ENCODE measurements at places on chromosomes 11 and 22.
A peak's percentile ranks its signal among the peaks of the same experiment; 100 is the strongest.

GRCh38 chr11:70584498-70585235 is 186.3 kb downstream of the CTTN start:
- no peak for DNase-seq

GRCh38 chr11:111272420-111272819 is 25.9 kb upstream of the POU2AF3 start:
- no peak for DNase-seq

- no peak for DNase-seq
Observed at GRCh38 chr11:79940165-79940564, 499.3 kb upstream of the TENM4 start.

GRCh38 chr11:63838150-63838677 is 696 bp upstream of the MARK2 start:
- DNase-seq: no peak

DNA sequence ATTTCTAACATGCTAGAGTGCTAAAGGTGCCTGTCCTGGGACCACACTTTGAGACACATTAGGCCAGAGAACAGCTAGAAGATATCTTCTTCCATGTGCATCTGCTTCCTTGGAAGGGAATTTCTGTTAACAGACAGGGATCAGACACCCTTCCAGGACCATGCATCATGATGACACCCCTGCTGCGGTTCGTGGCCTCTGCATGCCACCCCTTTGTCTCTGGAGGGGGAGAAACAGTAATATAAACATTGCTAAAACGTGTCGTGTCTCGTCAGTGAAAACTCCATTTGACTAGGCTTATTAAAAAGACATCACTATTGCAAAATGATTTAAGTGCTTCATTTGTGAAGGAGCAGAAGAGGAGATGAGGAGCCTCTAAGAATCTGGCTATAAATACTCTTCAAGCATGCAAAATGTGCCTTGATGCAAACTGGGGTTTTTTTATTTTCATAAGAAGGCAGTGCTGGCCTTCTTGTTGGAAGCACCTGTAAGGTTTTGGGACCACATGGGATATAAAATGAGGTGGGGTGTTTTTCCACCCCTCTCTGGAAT is 141.6 kb downstream of the MYO18B start:
- no peak for DNase-seq

GRCh38 chr22:24376586-24376985 is 50.8 kb upstream of the ADORA2A start:
- DNase-seq: no peak

DNA sequence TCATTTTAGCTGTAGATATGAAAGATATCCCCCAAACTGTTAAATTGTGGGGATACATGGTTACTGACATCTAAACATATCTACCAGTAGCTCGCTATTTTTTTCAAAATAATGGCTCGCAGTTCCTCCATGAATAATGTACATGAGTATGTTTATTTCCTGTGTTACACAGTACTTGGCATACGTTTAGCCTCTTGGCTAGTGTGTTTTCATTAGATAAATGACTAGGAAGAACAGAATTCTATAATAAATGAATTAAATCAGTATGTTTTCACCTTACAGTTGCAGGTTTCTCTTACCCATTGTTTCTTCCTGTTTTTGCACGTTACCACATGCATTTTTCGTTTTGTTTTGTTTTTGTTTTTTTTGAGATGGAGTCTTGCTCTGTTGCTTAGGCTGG is 21.8 kb downstream of the RNF169 start:
- no peak for DNase-seq

- no peak for DNase-seq
Observed at GRCh38 chr11:96318399-96318798, 24.6 kb downstream of the MAML2 start.

GRCh38 chr11:35050541-35050995 is 88.4 kb upstream of the CD44 start:
- DNase-seq: no peak

DNA sequence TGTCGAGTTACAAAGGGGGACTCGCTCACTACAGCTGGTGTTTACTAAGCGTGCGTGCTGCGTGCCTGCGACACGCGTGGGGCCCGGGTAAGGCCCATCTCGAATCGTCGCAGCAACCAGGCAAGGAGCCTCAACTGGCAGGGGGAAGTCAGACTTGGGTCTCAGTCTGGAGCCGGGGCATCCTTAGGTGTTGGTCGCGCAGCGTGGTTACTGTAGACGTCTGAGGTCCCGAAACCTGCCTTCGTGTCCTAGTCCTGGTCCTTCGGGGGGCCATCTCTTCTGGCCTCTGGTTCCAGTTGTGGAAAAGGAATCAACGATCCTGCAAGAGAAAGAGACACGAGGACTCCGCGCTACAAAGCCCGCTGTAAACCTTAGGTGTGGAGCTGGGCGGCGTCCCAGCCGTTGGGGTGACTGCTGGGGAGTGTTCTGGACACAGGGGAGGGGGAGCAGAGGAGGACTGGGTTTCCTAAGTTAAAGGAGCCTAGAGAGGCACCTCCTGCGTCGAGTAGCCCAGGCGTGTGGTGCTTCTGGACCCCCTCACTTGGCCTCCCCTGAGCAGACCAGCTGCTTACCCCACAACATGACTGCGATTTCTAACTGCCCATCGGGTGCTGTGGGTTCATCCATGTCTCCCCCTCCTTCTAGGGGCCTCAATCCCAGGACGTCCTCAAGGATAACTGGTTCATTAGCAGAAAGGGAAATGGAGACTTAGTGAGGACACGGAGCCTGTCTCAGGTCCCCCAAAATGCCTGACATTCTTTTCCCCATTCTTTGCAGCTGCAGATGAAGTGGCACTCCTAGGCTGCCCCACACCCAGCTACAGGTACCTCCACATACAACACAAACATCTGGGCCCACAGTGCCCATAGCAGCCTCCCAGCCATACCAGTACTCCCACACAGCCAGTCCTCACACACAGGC is 4.9 kb upstream of the WNT11 start:
- DNase-seq: no peak

DNA sequence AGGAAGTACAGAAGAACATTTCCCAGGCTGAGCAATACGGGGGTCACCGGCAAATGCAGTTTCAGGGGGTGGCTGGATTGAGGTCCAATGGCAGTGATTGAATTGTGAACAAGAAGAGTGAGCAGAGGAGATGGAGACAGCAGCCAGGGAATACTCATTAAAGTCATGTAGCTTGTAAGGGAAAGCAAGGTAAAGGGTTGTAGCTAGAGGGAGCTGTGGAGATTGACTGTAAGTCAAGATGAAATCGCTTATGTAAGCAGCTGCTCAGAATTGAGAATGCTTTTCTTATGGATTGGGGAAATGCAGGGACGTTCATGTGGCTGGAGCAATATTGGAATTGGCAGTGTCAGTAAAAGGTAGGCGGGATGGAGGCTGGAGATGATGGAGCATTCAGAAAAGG is 111.4 kb upstream of the TBCEL start:
- no peak for DNase-seq

DNA sequence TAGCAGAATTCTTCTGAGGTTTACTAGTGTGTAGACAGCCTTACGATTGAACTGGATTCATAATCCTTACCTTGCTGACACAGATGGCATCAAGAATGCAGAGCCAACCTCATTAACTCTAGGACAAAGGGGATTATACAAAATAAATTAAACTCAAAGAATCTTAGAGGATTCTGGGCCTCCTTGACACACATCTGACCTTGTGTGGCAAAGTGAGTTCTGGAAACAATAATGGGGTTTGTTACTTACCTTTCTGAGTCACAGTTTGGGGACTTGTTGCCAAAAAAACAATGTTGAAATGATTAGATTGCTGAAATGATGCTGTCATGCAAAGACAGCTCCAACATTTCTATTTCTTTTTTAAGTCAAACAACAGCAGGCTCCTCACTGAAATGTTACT is 179.1 kb upstream of the ISX start:
- no peak for DNase-seq

DNA sequence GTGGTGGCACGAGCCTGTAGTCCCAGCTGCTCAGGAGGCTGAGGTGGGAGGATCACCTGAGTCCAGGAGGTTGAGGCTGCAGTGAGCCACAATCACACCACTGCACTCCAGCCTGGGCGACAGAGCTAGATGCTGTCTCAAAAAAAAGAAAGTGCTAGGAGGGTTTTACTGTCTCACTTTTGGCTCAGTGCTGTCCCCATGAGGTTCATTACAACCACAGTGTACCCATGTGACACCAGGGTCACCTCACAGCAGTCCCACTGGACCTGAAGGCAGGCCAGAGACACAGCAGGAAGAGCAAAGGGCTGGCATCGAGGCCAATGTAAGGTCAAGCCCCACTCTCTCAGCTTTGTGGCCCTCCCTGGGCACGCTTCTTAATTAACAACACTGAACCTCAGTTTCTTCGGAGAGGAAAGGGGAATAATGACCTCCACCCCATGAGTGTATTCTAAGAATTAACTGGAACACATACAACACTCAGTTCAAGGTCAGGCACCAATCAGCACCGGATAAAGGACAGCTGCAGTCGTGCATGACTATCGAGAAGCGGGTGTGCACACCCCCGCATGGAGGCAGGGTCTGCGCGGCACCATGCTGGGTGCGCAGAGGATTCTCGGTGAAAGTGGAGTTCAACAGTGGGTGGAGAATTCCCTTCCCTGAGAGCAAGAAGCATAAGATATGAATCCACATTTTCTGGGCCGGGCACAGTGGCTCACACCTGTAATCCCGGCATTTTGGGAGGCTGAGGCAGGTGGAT is 30.9 kb upstream of the BAIAP2L2 start:
- DNase-seq: no peak

- peak; percentile 43 for DNase-seq
Observed at GRCh38 chr22:46250783-46251125, 661 bp upstream of the CDPF1 start.

GRCh38 chr22:18952022-18952421 is 15.9 kb upstream of the PRODH start:
- no peak for DNase-seq

Measured in activated naive CD4-positive, alpha-beta T cell treated with anti-CD3 and anti-CD28 coated beads, Interleukin-2, amount 10 ng/mL, durations not matched to agents 7 days and 5 days (primary cell).